NCI-H226 (cell line): ENCODE measurements at places on chromosomes 11 and 22.

GRCh38 chr11:16169541-16169940 lies 186.8 kb downstream of the SOX6 start:
- no peak for DNase-seq

DNA sequence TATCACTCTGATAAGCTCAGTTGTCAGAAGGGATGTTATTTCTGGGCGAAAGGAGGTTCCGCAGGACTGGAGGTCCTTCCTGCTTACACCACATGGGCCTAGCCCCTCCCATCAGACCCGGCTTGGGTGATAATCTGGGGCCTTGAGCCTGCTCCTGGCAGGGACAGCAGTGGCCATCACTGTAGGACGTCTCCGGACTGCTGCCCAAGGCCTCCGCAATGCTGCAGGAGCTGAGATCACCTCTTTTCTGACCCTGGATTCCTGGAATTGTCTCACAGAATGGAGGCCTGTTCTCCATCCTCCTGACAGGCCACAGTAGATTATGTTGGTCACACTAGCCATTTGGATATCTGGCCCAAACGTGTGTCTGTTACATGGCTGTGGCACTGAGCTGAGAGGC lies 9.2 kb upstream of the BIK start:
- no peak for DNase-seq

- no peak for DNase-seq
Measured at GRCh38 chr11:2535673-2536439, 91.0 kb downstream of the KCNQ1 start.

- DNase-seq = no peak
Measured at GRCh38 chr11:36976741-36977140, 378.7 kb upstream of the RAG2 start.
